ENCODE measurements at places on chromosomes 5 and 9. TPM values are rescaled to one million over a fixed set of nuclear protein-coding genes. Genes with fewer than 3 reads are reported as not detected.

GRCh38 chr5:43601454-43602260, 1.3 kb upstream of the NNT start:
- DNase-seq, result no peak

DNA sequence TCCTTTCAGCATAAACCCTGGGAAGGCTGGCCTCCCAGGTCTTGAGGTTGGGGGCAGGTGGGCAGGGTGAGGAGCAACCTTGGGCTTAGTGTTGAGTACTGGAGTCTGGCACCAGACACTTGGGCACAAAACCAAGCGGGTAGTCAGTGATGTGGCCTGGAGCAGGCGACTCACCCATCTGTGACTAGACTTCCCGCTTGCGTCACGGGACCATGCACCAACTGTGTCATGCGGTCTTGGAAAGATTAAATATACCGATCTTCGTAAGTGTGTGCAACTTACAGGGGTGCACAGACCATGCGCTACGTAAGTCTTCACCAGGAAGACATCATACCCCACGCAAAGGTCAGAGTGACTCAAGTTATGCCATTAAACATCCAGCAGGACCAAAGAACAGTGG, 304.4 kb upstream of the IRX4 start:
- DNase-seq, result no peak

DNA sequence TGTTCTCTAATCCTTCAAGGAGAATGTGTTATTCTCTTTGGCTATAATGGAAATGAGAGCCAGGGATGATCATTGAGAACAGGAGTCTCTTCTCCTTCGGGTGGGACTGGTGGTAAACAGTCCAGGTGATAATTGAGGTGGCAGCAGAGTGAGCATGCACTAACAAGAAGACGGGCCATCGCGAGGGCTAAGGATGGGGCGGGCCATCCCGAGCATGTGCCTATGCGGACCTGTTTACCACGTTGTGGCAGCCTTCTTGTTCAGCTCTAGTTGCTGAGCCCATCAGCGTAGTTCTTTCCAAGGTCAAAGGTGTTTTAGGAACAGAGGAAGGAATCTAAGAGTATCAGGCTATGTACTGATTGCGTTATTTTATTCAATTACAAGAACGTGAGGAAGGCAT, 180.1 kb downstream of the SMARCA2 start:
- no peak for DNase-seq

DNA sequence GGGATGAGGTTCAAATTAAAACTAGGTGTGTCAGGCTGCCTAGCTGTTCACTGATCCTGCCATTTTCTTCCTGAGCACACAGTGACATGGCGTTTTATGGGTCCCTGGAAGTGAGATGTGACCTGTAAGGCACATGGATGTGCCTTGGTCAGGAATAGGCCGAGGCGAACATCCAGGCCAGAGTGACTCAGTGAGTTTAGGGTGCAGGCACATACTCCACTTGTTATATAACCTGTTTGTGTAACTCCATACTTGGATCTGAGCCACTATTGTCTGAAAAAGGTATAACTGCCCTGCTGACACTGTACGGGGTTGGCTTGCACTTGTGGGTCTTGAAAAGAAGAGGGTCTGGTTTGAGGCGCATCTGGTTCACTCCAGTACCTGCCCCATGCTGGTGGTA, 150.1 kb upstream of the ADAMTS16 start:
- no peak for DNase-seq

- DNase-seq, result no peak
These were observed 301.1 kb upstream of the ACTBL2 start for GRCh38 chr5:57783693-57784092.

DNA sequence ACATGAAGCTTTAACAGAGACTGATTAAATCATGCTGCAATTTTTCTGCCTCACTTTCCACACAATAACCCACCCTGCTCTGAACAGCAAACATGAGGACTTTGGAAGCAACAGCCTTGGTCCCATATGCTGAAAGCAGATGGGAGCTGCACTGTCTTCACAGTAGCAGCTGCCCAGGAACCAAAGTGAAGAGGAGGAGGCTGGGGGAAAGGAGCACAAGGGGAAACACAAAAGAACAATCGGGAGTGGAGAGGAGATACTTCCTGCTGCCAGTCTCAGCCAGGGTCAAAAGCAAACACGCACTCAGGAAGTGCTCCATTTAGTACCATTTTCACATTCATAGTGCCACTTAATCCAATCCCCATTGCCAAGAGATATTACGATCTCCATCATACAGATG, 183.3 kb upstream of the PUM3 start:
- DNase-seq, result no peak

DNA sequence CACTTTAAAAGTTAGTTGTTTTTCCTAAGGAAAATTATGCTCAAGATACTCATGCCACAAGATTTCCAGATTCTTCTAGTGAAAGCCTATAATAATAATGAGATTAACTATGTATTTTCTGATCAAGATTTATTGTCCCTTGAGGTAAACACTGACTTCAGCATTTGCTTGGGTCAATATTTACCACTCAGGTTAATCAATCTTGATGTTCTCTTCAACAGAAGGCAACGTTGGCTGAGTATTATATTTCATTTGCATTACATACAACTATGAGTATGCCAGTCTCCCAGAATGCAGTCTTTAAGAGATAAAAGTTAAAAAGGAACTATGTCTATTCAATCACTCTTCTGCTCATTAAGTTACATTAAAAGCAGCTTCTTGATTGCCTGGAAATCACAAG, 115.6 kb downstream of the GPR21 start:
- DNase-seq, result no peak

DNA sequence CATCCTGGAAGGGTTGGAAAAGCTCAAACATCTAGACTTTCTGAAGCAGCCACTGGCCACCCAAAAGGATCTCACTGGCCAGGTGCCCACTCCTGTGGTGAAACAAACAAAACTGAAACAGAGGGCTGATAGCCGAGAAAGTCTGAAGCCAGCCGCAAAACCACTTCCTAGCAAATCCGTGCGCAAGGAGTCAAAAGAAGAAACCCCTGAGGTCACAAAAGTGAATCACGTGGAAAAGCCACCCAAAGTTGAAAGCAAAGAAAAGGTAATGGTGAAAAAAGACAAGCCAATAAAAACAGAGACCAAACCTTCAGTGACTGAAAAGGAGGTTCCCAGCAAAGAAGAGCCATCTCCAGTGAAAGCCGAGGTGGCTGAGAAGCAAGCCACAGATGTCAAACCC, 87.6 kb downstream of the MAP1B start:
- DNase-seq, result no peak

DNA sequence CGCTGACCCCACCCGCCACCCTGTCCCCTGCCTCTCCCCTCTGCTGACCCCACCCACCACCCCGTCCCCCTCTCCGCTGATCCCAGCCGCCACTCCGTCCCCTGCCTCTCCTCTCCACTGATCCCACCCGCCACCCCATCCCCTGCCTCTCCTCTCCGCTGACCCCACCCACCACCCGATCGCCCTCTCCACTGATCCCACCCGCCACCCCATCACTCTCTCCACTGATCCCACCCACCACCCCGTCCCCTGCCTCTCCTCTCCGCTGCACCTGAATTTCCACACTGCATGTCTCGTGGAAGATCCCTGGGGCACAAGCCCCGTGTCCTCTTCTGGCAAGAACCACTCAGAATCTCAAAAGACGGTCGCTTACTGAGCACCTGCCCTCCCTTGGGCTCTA, 53.4 kb upstream of the OLFM1 start:
- DNase-seq, result no peak

- DNase-seq, result no peak
These were observed 110.5 kb upstream of the KLF4 start for GRCh38 chr9:107600060-107600573.

DNA sequence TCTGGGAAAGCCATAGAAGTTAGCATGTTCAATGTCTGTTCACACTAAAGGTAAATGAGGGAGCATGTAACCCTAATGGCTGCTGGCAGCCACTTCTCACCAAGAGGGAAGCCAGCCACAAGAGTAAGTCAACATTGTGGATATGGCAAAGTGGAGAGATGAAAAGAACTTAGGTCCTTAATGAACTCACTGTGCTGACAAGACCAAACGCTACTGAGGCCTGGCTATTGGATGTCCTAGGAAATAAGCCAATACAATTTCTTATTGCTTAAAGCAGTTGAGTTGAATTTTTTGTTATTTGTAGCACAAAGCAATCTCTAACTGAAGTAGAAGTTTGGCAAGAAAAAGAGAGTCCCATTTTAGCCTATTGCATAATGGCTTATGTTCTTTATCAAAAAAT, 6.8 kb downstream of the GPR150 start:
- no peak for DNase-seq

- DNase-seq, result no peak
These were observed 124.1 kb downstream of the PRDM9 start for GRCh38 chr5:23631302-23632045.

GRCh38 chr5:150523472-150524350, 15.8 kb downstream of the NDST1 start:
- no peak for DNase-seq

DNA sequence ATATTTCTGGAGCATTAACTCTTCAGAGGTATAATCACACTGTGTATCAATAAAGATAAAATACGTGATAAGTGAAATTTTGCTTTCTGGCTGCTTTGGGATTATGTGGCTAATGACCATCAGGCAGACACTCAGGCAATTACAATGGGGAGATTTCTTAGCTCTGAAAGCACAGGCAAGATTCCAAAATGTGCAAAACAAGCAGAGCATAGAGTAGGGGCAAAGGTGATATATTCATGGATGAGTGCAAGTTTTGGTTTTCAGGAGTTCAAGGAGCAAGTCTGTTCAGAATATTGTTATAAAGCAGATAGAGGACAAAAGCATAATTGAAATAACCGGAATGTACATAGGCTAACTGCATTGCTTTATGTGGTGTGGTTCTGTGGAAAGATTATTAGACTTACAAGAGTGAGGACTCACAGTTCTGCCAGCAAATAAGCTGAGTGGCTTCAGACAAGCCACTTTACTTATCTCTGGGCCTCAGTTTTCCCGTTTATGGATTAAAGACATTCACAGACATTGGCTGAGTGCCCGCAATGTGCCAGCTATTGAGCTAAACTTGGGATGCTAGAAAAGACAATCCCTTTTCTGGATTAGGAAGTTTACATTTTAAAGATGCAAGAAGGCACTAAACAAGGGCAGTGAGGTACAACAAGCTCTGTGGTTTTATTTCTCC, 945.6 kb upstream of the ARRDC3 start:
- no peak for DNase-seq

GRCh38 chr5:157827423-157827822, 31.5 kb downstream of the CLINT1 start:
- no peak for DNase-seq

DNA sequence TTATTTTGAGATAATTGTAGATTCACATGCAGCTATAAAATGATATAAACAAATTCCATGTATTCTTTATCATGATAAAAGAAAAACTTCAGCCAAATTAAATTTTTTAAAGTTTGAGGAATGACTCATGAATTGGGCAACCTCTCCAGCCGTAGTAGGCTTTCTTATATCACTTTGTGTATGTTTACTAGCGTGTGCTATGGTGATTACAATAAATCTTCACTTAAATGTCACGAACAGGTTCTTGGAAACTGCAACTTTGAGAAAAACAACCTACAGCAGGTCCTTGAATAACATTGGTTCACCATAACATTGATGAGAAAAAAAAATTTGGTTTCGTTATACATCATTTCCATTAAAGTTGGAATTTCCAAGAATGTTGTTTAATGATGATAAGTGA, 730.9 kb upstream of the TYRP1 start:
- no peak for DNase-seq

- no peak for DNase-seq
These were observed 83.5 kb downstream of the PTCH1 start for GRCh38 chr9:95433096-95433819.

GRCh38 chr9:37835821-37836220, 35.2 kb downstream of the DCAF10 start:
- no peak for DNase-seq

The SLC27A6 gene
- total RNA-seq, result not detected

The F2RL2 gene
- total RNA-seq, result 0.13 TPM

The LECT2 gene
- not detected for total RNA-seq
